ENCODE measurements at places on chromosomes 12 and 14.

GRCh38 chr12:44835641-44836379, 40.3 kb downstream of the NELL2 start:
- no peak for DNase-seq

DNA sequence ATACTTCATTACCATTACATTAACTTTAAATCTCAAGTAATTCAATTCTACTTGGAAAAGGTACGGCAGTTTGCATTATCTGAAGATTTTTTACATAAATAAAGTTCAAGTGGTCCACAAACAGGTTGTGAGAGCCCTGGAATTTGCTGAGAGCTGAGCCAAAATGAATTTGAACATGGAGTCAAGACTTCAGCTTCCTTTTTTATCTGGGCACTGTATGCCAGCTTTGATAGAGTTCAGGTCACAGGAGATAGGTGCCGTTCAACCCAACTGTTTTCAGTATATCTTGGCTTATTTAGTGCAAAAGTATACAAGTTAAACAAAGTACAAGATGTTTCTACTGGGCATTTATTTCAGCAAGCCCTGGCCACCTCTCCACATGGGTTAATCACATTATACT, 28.8 kb downstream of the HNRNPC start:
- no peak for DNase-seq

GRCh38 chr14:43894534-43894933, 612.5 kb downstream of the FSCB start:
- no peak for DNase-seq

- no peak for DNase-seq
Measured at GRCh38 chr12:49959685-49960473, 1.8 kb upstream of the AQP5 start.

- no peak for DNase-seq
Measured at GRCh38 chr12:104729091-104729490, 229.0 kb downstream of the SLC41A2 start.

DNA sequence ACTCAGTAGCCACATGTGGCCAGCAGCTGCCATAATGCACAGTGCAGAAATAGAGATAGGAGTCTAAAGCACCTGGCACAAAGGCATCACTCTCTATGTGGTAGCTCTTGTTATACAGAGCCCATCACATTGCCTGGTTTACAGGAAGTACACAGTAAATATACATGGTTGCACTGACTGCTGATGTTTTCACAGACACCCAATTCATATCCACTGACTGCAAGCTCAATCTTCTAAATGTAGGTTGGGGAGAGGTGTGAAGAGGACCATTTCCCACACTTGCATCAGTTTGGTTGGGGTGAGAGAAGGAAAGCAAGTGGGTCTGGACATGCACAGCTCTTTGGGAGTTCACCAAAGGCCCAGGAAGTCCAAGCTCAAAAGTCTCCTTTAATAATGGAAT, 172.8 kb downstream of the DPF3 start:
- no peak for DNase-seq

DNA sequence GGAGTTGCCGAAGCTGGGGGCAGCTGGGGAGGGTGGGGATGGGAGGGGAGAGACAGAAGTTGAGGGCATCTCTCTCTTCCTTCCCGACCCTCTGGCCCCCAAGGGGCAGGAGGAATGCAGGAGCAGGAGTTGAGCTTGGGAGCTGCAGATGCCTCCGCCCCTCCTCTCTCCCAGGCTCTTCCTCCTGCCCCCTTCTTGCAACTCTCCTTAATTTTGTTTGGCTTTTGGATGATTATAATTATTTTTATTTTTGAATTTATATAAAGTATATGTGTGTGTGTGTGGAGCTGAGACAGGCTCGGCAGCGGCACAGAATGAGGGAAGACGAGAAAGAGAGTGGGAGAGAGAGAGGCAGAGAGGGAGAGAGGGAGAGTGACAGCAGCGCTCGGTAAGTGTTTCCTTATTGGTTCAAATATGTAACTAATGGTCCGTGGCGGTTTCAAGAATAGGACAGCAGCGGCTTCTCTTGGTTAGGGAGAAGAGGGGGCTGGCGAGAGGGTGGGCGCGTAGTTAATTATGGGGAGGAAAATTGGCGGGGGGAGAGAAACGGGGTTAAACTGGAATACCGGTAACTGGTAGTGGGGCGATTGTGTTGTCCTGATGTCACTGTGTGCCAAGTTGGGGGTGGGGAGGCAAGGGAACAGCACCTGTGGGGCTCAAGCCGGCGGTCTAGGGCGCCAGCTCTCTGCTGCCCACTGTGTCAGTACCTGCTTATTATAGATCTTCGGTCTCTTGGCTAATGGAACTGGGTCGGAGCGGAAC, 8.4 kb downstream of the HOXC8 start:
- DNase-seq: no peak

DNA sequence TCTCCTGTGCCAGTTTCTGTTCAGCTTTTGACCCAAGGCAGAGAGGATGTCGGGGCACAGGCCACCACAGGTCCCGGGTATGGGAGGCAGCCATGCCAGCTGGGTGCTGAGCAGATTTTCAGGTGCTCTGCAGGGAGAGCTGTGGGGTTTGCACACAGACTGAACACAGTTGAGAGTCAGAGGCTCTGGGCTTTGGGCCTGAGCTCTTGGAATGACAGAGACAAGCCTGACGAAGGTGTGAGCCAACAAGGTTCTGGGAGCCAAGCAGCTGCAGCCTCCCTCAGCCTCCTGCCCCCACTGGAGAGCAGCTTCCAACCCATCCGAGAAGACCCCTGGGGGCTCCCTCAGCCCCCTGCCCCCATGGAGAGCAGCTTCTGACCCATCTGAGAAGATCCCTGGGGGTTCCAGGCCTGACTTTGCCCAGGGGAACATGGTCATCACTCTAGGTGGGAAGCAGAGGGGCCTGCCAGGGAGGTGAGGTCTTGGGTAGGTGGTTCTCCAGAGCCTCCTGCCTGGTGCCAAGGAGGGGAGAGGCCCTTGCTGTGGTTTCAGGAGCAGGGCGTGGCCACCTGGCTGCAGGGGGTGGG, 13.8 kb downstream of the FBRSL1 start:
- DNase-seq: no peak

- DNase-seq: no peak
Measured at GRCh38 chr12:67740711-67741110, 92.2 kb downstream of the DYRK2 start.

DNA sequence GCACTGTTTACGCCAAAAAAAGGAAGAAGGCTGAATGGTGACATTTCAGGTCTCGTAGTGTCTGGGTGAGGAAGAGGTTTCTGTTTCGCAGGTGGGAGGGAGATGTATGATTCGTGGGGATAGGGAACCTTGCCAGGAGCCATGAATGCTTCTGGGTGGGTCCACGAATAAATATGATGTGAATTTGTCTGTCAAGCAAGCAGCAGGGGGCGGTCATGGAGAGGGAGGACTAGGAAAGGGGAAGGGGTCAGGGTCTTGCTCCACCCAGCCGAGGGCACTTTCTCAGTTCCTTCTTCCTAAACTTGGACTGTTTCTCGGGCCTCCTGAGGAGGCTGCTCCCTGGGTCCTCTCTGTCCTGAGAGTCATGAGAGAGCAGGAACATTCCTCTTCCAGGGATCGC, 72.5 kb downstream of the LGMN start:
- peak; percentile 44 for DNase-seq

- no peak for DNase-seq
Measured at GRCh38 chr12:57332646-57333312, 81.8 kb upstream of the STAC3 start.

GRCh38 chr12:118436002-118436730, 59.8 kb downstream of the SUDS3 start:
- no peak for DNase-seq

GRCh38 chr12:126182619-126183236, 1117.5 kb downstream of the AACS start:
- DNase-seq: no peak

DNA sequence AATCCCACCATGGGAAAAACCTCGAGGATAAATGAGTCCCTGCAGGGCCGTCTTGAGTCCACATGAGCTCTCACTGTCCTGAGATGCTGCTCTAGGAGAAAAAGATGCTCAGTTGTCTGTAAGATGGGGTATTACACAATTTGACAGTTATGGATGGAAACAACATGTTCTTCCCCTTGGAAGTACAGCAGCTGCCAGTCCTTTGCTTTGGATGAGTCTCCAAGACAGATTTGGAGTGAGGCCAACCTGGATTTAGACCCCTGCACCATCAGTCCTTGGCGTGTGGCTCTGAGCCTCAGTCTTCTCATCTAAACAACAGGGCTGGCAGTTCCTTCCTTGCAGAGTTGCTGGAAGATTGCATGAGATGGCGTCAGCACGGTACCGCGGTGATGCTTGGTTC, 309.1 kb upstream of the FKBP4 start:
- DNase-seq: no peak

- DNase-seq: no peak
Measured at GRCh38 chr12:57215668-57216013, 953 bp upstream of the NXPH4 start.

GRCh38 chr14:75548544-75548943, 26.3 kb downstream of the BATF start:
- no peak for DNase-seq

- DNase-seq: no peak
Measured at GRCh38 chr14:23437133-23438100, 2.0 kb upstream of the MYH7 start.

DNA sequence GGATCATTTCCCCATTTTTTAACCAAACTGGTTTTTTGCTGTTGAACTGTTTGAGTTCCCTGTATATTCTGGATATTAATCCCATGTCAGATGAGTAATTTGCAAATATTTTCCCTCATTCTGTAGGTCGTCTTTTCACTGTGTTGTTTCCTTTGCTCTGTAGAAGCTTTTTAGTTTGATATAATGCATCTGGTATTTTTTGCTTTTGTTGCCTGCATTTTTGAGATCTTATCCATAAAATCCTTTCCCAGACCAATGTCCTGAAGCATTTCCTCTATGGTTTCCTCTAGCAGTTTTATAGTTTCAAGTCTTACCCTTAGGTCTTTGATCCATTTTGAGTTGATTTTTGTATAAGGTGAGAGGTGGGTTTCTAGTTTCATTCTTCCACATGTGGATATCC, 71.3 kb downstream of the LRP6 start:
- DNase-seq: no peak

DNA sequence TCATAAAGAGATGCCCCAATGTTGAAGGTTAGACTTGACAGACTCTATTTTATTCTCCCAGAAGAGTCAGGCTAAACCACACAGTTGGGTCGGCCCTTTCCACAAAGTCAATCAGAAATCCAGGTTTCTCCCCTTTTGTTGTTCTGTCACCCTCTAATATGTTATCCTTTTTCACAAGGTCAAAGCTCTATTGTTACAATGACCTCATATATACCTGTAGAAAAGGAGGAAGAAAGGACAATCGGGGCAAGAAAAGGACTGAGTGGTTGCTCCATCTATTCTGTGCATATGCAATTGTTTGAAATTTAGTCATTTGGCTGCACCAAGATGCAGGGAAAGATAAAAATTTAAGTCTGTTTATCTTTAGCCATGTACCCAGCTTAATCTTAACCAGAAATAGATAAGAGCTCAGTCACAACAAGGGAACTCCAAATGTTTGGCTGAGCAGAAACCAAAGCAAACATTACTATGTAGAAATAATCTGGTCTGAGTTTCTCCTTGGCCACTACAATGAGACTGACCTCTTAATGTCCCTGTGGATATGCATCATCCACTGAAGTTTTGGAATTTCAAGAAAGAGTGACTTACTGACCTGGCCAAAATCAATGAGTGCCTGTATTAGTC, 503.7 kb downstream of the GALC start:
- no peak for DNase-seq

- DNase-seq: no peak
Measured at GRCh38 chr14:69107407-69108003, 45.4 kb downstream of the DCAF5 start.

GRCh38 chr12:75591628-75592027, 80.2 kb upstream of the KRR1 start:
- no peak for DNase-seq

GRCh38 chr14:104866451-104867370, 1.6 kb downstream of the CEP170B start:
- DNase-seq: no peak

DNA sequence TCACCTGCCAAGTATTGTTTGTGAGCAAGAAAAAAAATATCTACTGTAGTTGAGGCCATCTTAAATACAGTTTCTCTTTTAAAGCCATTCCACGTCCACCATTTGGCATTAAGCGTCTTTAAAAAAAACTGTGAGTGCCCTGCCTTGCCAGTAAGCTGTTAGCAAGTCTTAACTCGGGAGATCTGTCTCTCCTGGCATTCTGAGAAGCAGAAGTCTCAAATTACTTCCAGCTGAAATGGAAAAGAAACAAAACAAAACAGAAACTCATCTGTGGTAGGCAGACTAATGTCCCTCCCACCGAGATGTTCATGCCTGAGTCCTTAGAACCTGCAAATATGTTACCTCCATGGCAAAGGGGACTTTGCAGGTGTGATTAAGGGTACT, 126.2 kb downstream of the CRADD start:
- DNase-seq: no peak

DNA sequence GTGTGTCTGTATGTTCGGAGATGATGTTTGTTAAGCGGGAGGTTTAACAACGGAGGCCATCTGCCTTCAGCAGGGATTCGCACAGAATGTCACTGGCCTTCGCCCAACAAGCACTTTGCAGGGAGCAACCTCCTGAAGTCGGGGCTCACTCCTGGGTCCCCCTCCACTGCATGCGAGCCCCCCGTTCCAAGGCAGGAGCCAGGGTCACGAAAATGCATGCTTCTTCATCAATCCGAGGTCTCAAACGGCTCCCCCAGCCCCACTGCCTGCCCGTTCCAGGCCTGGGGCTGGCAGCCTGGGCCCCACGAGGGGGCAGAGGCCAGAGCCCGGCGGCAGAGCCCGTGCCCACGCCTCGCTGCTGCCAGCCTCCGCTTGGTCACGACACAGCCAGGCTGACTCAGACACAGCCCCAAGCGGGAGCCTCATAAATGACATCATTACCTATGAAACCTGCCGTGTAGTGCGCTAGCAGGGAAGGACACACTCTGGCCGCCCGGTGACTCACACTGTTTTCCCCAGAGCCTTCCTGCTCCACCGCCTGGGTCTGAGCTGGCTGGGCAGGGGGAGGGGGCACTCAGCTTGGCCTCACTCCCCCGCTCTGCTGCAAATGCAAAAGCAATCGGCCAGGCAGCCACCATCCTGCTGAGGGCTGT, 169.5 kb upstream of the RTL1 start:
- DNase-seq: no peak

- DNase-seq: no peak
Measured at GRCh38 chr12:122182887-122183587, at the start of gene LRRC43. LRRC43 (plus strand) TSS chr12:122183123; CDS start chr12:122183145, 22 bp downstream.

- no peak for DNase-seq
Measured at GRCh38 chr12:87332987-87333726, 696.0 kb downstream of the C12orf50 start.

GRCh38 chr14:104078031-104078455, 7.5 kb upstream of the ASPG start:
- DNase-seq: peak; percentile 91

DNA sequence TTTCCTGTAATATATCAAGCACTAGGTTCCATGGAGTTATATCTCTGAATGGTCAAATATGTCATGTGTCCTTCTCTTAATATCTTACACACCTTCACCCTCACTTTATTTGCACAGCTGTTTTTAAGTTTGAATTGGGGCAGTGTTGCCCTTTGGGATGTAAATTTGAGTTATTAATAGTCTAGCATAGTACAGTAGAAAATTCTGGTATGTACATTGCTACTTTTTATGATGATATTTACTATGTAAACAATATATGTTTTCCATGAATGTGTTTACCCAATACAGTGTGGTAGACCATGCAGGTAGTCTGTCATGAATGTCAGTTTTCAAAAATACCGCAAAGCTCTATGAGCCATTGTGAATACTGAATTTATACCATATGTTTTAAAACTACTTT, 50.5 kb downstream of the METTL25 start:
- DNase-seq: no peak

GRCh38 chr14:91872517-91873470, 5.5 kb upstream of the TC2N start:
- DNase-seq: no peak
